ENCODE measurements at places on chromosomes 4 and X. TPM values are rescaled to one million over a fixed set of nuclear protein-coding genes. Genes with fewer than 3 reads are reported as not detected.

COX7B2 gene
- not detected for total RNA-seq

TCEAL1 gene
- 38.8 TPM for total RNA-seq

REELD1 gene
- not detected for total RNA-seq

BOD1L1 gene
- 84.6 TPM for total RNA-seq

NEXMIF gene
- 13.9 TPM for total RNA-seq

BRS3 gene
- total RNA-seq, result not detected

TRIML2 gene
- not detected for total RNA-seq

TDO2 gene
- 0.82 TPM for total RNA-seq

NLGN4X gene
- total RNA-seq, result 39.9 TPM

LONRF3 gene
- total RNA-seq, result 5.0 TPM

ABCG2 gene
- 20.2 TPM for total RNA-seq

SRPX gene
- 50.5 TPM for total RNA-seq

PAGE2 gene
- not detected for total RNA-seq

OPHN1 gene
- 19.1 TPM for total RNA-seq

MAP9 gene
- total RNA-seq, result 33.0 TPM

LUZP4 gene
- not detected for total RNA-seq

DUSP21 gene
- total RNA-seq, result not detected

RXFP1 gene
- total RNA-seq, result 0.71 TPM

AREG gene
- total RNA-seq, result 0.49 TPM

TLR6 gene
- 2.0 TPM for total RNA-seq

SPANXB1 gene
- total RNA-seq, result not detected

BMP15 gene
- total RNA-seq, result 0.33 TPM

RAI2 gene
- 3.8 TPM for total RNA-seq

UNC5C gene
- total RNA-seq, result 17.3 TPM

XAGE2 gene
- total RNA-seq, result not detected

SMIM9 gene
- total RNA-seq, result not detected

NAT8L gene
- total RNA-seq, result 3.5 TPM

ALB gene
- 0.71 TPM for total RNA-seq

ZFP92 gene
- 0.60 TPM for total RNA-seq

GSX2 gene
- 3.9 TPM for total RNA-seq

F11 gene
- 0.44 TPM for total RNA-seq

GLOD5 gene
- total RNA-seq, result not detected

ZNF518B gene
- 79.4 TPM for total RNA-seq

SPIN3 gene
- 33.4 TPM for total RNA-seq

NMU gene
- total RNA-seq, result 1.7 TPM

PLP1 gene
- total RNA-seq, result 123 TPM

VCX3B gene
- not detected for total RNA-seq

TMPRSS11D gene
- 0.71 TPM for total RNA-seq

DSPP gene
- 0.05 TPM for total RNA-seq

CCNI gene
- 315 TPM for total RNA-seq

PDLIM5 gene
- 170 TPM for total RNA-seq

Data from camera-type eye (tissue), 1 donor.